ENCODE measurements at places on chromosomes 4 and X.

DNA sequence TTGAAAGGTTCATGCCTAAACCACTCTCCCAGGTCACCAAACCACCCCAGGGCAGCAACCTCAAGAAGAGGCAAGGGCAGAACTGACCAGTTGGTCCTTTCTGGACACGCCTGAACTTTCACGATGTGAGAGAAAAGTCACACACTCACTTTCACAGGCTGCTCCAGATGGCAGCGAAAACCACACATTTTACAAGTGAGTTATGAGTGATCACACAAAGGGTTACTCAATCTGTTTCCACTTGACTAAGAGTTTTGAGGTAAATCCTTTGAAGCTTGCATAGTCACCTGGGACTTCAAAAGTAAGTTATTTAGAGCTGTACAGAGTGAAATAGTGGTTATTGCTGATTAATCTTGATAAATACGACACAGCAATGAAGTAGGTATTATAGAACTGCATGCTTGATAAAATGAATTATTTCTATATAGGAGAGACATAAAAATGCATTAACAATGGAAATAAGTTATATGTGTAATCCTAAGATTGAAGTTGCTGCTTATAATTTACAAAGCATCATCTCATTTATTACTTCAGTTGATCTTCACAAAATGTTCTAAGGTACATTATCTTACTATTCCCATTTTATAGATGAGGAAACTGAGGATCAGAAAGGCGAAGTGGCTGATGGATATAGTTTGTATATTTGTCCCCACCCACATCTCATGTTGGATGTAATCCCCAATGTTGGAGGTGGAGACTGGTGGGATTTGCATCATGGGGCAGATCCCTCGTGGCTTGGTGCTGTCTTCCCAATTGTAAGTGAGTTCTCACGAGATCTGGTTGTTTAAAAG lies 103.0 kb upstream of the KLF3 start:
- no peak for DNase-seq

DNA sequence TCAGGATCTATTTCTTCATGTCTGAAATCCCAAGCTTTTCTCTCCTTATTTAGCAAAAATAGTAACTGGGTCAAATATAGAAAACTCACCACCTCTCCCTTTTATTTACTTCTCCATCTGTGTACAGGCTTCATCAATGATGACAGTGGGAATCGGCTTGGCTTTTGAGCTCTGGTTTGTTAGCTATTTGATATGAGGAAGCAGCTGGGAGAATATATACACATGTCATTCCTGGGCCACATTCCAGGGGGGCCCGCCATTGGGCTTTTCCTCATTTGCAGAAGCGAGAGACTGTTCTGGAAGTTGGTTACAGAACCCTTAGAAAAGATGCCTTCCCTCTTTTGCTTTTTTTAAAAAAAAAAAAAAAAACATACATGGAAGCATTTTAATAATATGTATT lies 107.4 kb upstream of the F9 start:
- DNase-seq = no peak

DNA sequence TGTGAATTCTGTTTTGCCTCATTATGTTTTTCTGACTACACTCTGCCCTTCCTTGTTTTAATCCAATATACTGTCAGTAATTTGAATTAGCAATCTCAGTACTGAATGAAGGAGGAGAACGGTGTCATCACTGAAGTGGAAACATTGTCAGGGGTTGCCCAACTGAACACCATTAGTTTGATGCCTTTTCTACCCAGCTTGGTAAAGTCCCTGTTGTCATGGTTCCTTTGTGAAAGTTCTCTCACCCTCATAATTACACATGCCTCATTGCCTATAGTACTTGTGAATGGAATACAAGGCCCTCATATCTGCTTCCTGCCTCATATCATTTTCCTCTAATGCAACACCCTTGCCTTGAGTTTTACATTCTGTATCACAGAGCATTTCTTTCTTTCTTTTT lies 76.9 kb downstream of the RRAGB start:
- DNase-seq = no peak

DNA sequence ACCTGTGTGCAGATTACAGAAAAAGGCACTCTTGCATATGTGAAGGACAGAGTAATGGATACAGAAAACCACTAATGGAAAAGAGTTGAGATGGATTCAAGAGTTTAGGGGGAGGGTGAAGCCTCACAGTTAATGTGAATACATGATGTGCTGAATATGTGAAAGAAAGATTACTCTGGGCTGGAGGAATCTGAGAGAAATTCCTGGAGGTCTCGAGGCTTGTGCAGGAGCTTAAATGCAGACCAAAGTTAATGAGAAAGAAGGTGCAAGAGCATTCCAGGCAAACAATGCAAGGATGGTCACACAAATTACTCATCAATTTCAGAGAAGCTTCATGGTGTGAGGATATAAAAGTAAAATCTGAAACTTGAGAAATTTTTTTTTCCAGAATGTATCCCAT lies 768.8 kb downstream of the STPG2 start:
- no peak for DNase-seq

DNA sequence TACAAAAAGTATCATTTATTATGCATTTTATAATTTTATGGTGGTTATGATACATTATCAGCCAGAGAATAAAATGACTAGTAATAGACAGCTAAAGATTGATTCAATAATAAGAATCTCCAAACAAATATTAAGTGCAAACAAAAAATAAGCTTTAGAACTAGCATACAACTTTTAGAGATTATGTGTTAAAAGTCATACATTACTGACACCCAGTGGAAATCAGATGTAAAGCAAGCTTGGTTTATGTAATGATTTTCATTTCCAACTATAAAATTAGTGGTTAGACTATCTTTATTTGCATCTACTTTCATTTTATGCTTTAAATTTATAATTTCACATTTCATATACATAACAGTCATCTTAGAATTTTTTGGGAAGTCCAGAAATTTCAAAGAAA lies 57.7 kb downstream of the IL13RA2 start:
- no peak for DNase-seq
